CD4-positive, alpha-beta T cell treated with Interleukin-15 for 1 hour (primary cell): ENCODE measurements at places on chromosomes 1 and 21.

- DNase-seq: no peak
These were observed 88.2 kb downstream of the NTPCR start for GRCh38 chr1:233038581-233038980.

DNA sequence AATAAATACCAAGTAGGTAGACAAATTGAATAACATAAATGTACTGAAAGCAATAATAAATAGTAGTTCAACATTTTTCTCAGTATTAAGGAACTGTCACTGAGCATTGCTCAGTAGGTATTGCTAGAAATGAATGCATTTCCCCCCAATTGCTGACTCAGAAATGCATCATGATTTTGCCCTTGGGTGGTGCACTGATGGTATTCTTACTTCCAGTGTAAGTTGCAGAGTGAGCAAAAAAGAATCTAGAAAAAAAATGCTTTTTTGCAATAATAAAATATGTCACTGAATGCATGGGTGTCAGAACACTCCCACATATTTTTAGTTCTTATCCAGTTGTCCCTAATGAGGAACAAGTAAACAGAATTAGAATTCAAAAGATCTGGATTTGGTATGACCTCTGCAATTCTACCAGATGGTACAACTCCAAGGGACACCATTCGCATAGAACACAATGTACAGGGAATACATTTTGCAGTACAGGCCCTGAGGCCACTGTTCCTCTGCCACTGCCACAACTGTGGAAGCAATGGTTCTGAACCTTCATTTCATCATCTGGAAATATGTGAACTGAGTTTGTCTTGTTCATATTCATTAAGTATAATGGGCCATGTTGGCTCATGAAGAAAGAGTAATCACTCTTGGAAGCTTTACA is 78.0 kb downstream of the ATP6V1G3 start:
- no peak for DNase-seq

GRCh38 chr1:16073490-16074119 is at the start of gene FAM131C:
Gene FAM131C (minus strand): TSS chr1:16073651. CDS start chr1:16073442, 209 bp downstream.
- no peak for DNase-seq

DNA sequence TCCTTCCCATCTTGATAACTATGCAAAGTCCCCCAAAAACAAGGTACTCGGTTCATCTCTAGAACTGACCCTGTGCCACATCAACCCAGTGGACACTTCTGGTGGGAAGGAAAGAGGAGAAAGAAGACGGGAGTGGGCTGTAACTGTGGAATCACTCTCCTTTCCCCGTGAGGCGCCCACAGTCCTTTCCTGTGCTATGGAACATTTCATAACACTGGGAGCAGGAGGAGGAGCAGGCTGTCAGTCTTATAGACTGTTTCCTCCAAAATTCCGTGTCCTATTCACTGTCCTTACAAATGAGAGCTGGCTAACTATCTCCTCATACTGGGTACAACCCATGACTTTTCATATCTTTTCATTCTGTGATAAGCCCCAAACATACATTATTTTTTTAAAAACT is 40.7 kb downstream of the PLEKHA6 start:
- DNase-seq: no peak

DNA sequence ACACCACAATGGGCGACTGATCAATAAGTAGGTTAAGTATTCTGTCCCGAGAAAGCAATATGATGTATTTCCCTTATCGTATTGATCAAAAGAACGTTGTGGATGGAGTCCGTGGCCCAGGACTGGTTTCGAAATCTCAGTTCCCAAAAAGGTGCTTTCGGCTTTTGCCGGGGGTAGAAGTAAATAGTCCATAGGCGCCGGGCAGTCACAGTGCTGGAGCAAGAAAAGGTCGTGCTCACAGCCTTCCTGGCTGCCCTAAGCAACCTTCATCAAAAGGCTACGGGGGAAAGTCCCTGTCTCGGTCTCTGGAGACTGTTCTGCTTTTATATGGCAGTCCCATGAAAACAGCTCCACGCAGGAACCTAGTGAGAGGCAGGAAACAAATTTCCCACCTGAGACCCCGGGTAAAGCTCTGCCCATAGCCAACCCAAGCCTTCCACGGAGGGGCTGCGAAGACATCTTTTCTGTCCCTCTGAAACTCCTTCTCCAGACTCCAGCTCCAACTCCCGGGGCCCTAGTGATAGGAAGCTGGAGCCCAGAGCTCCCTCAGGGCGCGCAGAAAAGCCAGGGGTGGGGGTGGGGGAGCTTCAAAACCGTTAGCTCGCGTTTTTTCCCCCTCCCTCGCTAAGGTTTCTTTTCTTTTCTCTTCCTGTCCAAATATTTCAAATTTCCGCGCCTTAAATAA is 7.0 kb downstream of the CDKN2C start:
- DNase-seq: peak; percentile 41

DNA sequence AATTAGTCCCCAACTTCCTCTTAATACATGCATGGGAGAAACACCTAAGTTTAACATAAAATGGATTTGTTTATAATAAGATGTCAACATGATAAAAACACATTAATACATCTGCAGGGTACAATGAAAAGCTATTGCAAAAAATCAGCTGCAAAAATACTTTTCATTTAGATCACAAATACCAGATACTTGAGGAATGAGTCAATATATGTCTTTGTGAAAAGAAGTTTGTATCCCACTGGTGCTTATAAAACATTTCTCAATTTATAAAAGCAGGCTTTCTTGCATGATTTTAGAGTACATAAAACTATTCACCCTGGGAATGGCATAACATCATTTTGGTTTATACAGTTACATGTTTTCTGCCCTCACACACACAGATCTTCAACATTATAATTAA is 18.6 kb upstream of the PRKAA2 start:
- DNase-seq: no peak

GRCh38 chr1:1247341-1247913 is 905 bp upstream of the C1QTNF12 start:
- no peak for DNase-seq

DNA sequence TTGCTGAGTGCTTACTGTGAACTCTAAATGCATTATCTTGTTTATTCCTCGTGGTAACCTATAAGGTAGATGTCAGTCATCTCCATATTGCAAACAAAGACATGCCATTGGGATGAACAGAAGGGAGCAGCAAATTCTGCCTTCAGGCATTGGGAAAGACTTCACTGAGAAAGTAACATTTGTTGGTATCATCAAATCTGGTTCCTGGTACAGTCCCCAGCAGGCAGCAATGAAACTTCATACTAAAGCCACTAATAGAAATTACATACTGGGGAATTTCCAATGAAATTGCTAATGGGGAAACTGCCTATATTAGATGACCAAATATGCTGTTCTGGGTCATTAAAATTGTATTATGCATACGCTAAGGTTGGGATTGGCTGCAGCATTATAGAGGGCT is 47.3 kb upstream of the ST6GALNAC5 start:
- DNase-seq: no peak

DNA sequence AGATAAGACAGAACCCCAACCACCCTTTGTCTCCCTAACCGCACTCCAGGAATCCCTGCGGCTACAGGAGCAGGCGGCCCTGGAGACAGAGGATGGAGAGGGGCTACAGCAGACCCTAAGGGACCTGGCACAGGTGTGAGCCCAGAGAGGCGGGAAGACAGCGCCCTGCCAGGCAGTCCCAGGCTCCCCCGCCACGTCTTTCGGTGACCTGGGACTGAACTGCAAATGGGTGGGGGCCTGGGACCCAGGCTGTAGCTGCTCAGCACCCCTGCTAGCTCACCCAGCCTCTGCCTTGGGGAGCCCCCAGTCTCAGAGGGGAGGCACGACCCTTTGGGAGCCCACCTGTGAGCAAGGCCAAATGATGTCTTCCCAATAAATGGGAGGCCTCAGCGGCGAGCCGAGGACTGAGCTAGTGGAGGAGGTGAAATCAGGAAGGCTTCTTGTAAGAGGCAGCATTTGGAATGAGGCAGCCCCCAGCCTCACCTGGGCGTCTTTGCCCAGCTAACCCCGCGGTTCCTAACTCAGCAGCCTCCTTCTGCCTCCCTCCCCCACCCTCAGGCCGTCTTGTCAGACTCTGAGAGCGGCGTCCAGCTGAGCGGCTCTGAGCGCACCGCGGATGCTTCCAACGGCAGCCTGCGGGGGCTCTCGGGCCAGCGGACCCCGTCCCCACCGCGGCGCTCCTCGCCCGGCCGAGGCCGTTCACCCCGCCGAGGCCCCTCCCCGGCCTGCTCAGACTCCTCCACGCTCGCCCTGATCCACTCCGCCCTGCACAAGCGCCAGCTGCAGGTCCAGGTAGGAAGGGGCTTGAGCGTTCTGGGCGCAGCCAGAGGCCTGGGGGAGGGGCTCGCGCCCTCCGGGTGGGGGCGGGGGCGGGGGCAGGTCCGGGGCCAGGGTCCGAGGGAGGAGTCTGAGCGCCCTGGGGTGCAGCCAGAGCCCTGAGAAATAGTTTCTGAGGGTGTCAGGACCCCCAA is 16.9 kb downstream of the CROCC start:
- no peak for DNase-seq

DNA sequence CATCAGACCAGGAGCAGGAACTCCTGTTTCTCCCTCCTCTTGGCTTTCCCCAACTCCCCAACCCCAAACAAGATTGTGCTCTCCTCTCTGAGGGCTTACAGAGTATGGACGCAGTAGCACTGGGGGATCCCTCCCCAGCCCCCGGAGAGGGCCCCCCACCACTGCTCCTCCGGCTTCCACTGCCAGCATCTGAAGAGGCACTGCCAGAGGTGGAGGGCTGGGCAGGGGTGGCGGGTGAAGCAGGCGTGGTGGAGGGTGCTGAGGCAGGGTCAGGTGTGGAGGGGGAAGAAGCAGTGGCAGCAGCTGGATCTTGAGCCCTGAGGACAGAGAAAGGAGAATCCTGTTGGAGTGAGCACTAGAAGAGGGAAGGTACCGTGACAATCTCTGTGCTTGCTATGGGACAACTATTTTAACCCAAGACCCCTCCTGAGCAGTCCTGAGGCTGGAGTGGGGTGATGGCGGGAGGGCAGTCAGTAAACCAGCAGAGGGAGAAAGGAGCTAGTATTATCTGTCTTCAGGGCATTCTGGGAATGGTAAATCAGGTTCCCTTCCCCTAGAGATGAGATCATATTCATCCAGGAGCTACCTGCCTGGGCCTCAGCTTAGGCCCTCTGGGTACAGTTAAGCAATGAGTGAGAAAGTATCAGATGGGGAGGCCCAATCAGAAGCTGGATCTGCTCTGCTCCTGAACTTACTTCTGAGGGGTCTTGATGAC is 2.4 kb downstream of the UBQLN4 start:
- no peak for DNase-seq

DNA sequence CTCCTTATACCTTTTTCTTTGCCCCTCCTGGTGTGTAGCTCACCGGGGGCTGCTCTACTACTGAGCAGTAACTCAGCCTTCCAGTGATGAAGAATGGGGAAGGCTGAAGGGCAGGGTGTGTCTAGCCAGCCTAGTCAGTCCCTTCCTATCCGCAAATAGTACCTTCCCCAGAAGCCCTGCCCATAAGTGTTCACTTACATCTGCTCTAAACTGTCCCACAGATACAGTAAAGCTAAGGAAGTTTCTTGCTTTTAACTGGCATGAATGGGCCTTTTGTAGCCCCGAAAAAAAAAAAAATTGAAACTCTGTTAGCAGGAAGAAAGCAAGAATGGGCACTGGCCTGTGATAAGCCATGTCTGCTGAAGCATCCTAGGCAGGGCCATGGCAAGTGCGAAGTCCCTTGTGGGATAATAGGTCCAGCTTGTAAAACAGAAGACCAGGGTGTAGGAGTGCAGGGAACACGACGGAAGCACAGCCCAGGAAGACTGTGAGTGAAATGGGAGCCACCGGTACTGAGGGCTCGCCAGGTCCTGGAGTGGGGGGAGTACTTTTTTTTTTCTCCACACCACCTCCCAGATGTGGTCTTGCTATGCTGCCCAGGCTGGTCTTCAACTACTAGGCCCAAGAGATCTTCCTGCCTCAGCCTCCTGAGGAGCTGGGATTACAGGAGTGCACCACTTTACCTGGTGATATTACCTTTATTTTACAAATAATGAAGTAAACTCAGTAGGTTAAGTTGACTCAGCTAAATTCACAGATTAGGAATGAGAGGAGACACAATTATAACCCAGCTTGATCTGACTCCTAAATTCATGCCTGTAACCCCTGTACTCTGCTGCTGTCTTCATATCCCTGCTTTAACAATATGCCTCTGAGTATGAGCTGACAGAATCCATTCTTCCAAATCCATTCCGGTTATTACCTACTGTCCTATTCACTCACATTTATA is 347.5 kb downstream of the SMYD3 start:
- no peak for DNase-seq
